ENCODE measurements at places on chromosomes 7 and 10.
A peak's percentile ranks its signal among the peaks of the same experiment; 100 is the strongest.

DNA sequence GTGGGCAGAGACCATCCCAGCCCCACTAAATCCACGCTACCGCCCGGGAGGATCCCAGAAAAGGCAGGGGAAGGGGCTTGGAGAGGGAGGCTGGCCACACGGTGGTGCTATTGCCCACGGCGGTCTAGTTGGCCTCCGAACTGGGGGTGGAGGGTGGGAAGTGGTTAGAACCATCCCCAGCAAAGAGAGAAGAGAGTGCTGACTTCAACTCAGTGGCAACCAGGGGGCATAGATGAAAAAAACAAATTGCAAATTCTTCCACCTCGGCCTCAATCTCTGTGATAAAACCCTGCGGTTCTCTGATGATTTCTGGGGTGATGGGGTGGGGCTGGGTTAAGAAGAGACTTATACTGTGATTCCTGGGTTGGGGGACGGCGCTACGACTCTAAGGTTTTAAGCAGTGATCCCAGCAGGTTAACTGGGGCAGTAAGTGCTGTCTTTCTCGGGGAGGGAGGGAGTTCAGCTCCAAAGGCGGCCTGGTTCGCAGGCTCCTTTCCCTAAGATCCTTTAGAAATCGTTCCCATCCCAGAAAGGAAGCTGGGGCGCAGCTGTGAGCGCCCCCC lies 154.5 kb upstream of the LYZL2 start:
- DNase-seq = peak; percentile 44

DNA sequence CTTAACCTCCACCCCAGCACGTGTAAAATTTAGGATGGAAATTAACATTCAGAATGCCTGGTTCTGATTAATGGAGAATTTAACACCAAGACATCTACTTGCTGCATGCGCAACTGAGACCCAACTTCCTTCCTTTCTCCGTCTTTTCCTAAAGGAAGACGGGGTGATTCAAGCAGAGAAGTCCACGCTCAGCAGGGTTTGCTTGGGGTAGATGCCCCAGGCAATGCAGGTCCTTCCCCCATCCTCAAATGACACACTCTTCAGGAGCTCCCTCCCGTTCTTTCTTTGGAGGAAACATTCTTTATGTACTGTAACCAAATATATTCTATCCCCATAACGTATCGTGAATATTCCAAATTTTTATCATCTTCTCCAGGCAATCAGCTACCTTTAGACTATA lies 47.0 kb downstream of the FAM171A1 start:
- DNase-seq = no peak

DNA sequence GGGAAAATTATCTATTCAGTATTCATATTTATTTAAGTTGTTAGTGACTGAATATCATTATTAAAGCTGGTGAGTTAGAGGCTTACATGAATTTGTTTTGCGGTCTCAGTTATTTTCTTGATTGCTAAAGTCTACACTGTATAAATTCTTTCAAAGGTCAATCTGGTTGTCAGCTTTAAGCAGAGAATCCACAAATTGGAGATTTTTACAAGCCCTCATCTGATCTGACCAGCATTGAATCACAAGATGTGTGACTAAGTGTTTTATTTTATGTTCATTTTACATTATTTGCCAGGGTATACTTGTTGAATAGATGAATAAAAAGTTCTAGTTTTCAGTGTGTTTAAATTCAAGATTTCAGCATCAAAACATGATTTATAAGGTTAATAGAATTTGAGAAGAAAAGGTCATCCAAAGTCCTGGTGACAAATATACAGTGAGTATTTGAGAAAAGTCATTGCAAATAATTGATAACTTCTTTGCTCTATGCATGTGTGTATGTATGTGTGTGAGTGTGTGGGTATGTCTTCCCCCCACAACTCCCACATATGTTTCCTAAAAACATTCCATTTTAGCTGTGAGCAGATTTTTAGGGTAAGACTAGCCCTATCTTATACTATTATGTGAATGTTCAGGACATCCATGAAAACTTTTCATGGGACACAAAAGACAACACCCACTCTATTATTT lies 4.4 kb downstream of the SEMA3A start:
- no peak for DNase-seq

DNA sequence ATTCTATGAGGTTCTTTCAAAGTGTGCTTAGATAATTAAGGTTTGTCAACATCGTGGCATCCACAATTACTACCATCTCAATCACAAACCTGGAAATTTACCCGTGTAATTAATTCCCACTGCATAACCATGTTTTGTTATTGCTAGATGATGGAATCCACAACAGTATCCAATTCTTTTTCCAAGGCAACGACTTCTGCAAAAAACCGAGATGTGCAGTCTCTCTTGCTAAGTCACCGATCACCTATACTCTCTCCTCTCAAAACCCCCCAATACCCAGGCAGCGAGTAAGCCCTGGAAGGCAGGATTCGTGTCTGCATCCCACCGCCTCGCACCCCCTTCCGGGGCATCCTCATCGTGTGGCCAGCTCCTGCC lies 678 bp upstream of the EIF4H start:
- no peak for DNase-seq

- no peak for DNase-seq
Measured at GRCh38 chr7:77569514-77570232, 32.6 kb downstream of the PTPN12 start.

DNA sequence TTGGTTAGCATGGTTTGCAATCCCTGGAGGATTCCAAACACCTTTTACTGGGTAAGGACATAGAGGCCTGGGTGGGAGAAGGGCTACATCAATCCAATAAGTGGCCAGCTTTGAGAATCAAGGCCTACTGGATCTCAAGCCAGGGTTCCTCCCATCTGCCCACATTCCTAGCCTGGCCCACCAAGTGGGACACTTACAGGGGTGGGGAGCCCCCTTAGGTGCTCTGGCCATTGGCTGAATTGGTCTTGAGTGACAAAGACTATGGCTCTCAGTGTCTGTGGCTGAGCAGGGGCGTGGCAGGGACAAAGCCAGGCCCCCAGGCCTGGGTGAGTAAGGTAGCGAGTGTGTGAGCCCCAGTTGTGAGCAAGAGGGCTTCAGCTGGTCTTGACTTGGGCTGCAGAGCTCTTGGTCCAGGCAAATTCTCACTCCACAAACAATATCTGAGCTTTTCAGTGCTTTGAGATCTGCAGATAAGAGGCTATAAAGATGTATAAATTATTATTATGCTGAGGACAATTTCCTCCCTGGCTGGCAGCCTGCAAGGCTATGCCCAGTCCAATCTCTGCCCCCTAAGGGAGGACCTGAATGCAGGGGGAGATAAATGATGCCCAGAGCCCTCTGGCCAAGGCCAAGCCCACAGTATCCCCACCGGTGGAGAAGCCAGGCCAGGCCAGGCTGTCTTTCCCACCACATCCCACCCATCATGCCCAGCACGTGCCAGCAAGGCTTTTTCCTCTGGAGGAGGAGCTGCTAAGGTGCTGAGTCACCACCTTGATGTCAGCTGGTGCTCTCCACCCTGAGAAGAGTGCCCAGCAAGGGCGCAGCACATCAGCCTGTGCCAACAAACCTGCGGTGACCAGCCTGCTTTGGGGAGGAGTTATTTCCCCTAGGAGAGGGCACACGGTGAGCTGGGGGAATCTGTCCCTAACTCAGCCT lies 80.7 kb upstream of the DUSP5 start:
- peak; percentile 27 for DNase-seq

DNA sequence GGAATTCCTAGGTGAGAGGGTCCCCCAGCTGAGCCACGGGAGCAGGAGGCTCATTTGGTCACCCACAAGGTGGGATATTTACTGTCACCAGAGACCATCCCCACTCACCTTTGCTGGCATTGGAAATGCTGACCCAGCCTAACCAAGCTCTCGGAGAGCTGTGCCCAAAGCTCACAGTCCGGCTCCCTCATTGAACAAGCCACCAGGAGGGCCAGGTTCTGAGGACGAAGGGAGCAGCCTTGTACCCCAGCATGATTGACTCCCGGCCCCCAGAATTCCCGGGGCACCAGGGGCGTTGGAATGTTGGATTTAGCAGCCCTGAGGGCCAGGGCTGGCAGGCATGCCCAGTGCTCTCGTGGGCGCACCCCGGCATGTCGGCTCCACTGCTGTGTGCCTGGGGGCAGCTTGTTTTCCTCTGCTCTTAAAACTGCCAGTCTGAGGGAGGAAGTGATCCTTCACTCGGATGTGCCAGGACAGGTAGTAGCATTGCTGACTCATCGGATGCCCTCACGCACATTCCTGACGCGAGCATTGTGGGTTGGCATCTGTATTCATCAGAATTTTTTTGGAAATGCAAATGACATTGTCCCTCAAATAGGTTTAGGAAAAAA lies 23.3 kb downstream of the CLIP2 start:
- DNase-seq = peak; percentile 82

GRCh38 chr7:69929622-69930021 lies 331.3 kb downstream of the AUTS2 start:
- DNase-seq = no peak

GRCh38 chr10:84375881-84376280 lies 47.5 kb downstream of the CCSER2 start:
- no peak for DNase-seq

GRCh38 chr7:133741078-133741477 lies 386.1 kb upstream of the LRGUK start:
- DNase-seq = no peak

DNA sequence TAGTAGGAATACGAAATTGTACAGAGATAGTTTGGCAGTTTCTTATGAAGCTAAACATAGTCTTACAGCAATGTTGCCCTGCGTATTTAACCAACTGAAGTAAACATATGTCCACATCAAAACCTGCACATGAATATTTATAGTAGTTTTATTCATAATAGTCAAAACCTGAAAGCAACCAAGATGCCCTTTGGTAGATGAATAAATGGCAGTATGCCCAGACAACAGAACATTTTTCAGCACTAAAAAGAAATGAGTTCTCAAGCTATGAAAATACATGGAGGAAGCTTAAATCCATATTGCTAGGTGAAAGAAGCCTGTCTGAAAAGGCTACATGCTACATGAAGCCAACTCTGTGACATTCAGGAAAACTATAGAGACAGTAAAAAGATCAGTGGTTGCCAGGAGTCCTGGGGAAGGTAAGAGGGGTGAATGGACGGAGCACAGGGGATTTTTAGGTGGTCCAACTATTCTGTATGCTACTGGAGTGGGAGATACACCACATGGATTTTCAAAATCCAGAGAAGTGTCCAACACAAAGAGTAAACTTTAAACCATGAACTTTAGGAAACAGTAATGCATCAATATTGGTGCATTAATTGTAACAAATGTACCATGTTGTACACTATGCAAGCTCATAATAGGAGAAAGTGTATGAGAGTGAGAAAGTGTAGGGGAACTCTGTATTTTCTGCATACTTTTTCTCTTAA lies 17.6 kb downstream of the GPRIN2 start:
- no peak for DNase-seq

- no peak for DNase-seq
Measured at GRCh38 chr10:27153845-27154193, 365 bp downstream of the YME1L1 start.

- DNase-seq = no peak
Measured at GRCh38 chr10:60422809-60423208, 33.1 kb upstream of the ANK3 start.

- DNase-seq = no peak
Measured at GRCh38 chr10:44287408-44287807, 97.5 kb downstream of the CXCL12 start.

GRCh38 chr10:132783940-132784865 lies 1.7 kb downstream of the NKX6-2 start:
- DNase-seq = no peak

GRCh38 chr7:29564496-29565223 lies 1.0 kb downstream of the PRR15 start:
- DNase-seq = no peak

DNA sequence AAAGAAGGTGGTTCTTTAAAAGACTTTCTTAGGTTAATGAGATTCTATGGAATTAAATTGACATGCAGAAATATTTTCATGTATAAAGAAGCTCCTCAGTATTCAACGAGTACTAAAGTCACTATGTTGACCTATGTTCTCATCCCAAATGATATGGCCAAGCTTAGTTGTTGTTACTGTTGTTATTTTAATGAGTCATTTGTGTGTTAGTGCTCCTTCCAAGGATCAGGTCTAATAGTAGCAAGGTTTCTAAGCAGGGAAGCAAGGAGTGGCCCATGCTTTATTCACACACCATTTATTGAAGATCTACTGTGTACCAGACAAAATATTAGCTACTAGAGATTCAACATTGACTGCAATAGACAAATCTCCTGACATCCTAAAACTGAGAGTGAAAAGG lies 41.9 kb downstream of the LRRN3 start:
- DNase-seq = no peak

GRCh38 chr10:76432016-76433012 lies 1000.9 kb downstream of the LRMDA start:
- no peak for DNase-seq

DNA sequence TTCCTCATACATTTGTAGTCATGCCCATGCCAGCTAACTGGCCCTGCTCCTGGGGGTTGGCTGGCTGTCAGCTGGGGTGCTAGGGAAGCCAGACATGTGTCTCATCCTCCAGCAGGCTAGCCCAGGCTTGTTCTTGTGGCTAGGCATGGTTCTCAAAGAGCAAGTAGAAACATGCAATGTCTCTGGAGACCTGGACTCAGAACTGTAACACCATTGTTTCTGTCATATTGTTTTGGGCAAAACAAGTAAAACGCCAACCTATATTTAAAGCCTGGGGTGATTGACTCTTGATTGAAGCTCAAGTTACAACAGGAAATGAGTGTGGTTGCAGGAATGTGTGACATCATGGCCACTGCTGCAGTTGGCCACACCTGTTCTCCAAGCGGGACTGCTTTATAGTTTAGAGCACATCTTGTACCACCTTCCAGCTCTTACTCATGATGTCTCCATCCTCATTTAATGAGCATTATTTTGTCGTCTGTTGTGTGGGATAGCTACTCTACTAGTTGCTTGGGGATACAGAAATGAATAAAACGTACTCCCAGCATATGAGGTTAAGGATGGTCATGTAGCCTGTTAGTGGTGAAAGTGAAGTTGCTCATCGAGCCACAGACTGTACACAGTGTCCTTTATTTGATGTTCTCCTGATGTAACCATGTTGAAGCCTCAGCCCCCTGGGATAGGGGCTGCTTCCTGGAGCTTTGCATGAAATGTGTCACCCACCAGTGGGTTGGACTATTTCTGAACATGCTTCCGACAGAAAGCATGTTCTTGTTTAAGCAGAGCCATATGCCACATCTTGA lies 168.4 kb downstream of the SORCS3 start:
- peak; percentile 61 for DNase-seq

DNA sequence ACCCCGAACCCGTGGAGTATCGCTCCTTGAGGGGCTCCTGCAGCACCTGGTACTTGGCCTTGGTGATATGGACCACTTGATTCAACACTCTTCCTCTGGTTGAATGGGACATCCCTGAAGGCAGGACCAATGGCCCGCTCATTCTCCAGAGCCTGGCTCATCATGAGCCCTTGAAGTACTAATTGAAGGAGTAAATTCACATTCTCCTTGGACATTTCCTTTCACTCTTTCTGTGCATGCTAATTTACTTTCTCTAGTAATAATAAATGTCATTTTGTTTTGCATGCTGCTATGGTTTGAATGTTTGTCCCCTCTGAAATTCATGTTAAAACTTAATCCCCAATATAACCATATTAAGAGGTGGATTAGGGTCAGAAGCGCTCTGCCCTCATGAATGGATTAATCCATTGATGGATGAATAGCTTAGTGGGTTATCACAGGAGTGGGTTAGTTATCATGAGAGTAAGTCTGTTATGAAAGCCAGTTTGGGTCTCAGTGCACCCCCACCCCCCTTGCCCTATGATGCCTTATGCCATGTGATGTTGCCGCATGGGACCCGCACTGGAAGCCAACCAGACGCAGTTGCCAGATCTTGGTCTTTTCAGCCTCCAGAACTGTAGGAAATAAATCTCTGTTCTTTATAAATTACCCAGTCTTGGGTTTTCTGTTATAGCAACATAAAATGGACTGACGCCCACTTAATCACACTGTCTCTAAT lies 23.8 kb downstream of the FGFBP3 start:
- no peak for DNase-seq

- peak; percentile 48 for DNase-seq
Measured at GRCh38 chr7:82699773-82700186, 256.2 kb upstream of the CACNA2D1 start.
